ENCODE measurements at places on chromosomes 12 and 14. TPM values are rescaled to one million over a fixed set of nuclear protein-coding genes. Genes with fewer than 3 reads are reported as not detected.

DNA sequence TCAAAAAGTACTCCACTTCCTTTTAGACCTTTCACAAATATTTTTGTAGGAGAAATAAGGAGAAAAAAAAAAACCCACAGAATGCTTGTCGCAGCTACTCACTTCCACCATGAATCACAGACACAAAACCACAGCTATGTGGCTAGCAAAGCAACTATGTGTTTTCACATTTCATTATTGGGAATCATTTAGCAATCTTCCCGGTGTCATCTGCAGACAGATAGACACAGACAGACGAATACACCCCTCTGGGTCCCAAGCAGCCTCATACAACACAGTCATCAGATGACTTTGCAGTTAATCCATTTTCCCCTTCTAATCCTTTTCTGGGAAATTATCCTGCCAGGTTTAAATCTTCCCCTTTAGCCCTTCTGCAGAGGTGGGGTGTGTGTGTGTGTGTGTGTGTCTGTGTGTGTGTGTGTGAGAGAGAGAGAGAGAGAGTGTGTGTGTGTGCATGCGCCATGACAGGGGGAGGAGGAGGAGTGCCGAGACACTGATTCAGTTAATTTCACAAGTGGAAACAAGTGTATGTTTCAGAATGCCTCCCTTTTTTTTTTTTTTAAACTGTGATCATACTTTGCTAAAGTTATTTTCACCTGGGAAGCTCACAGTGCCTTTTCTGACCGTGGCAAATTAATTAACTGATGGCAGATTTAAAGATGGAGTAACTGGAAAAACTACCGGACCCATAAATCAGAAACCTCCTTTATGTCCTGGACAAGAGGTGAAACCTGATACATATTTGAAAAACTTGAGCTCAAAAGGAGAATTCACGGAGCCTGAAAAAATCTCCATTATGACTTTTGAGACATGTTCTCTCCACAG, 39.9 kb downstream of the LTBP2 start:
- no peak for DNase-seq

DNA sequence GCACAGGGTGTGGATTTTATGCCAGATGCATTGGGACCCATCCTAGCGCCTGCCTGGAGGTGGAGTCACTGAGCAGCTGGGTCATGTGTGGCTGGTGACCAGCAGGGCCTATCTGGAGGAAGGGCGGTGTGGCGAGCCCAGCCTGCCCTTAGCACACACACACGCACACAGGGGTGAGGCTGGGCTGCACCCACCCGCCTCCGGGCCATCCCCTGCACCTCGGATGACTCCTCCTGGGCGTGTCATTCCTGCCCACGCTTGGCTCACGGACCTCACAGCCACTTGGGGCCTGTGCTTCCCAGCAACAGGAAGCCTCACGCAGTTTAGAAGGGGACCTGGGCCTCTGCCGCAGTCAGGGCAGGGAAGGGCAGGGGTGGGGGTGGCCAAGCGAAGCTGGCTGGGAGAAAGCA, 36.2 kb upstream of the FZD10 start:
- no peak for DNase-seq

DNA sequence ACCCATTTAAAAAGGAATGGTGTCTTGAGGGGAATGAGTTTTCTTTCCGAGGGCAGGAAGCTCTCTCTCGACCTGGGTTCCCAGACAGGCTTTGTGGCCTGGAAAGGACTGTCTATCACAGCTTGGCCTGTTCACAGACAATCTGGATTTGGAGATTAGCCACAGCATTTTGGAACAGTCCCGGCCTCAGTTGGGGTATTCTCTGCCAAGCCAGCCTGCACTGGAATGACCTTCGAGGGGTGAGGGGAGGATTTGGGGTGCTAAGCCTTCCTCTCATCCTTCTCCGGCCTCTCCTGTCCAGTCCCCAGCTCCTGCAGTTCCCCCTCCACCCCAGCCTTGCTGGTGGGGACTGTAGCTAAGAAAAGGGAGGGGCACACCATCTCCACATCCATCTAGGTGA, 13.0 kb downstream of the TBX5 start:
- DNase-seq, result no peak

The LMO3 gene
- 7.1 TPM for total RNA-seq

The CCDC85C gene
- total RNA-seq, result 29.6 TPM

The KRT71 gene
- total RNA-seq, result not detected

DNA sequence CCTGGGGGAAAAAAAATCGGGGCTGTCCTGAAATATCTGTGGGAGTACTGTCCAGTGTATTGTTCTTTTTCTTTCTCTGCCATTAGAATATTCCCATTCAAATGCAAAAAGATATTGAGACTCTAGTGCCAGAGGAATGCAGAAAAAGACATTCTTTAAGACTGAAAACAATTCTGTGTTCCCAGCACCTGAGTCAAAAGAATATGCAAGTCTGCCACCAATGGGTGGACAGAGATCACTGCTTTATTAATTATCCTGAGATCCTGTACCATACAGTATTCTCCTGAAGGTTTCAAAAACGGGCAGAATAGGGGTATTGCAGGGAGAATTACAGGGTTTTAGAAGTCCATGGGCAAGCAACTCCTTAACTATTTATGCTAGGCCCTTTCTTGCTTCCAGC, 361.8 kb downstream of the C12orf50 start:
- DNase-seq, result no peak

DNA sequence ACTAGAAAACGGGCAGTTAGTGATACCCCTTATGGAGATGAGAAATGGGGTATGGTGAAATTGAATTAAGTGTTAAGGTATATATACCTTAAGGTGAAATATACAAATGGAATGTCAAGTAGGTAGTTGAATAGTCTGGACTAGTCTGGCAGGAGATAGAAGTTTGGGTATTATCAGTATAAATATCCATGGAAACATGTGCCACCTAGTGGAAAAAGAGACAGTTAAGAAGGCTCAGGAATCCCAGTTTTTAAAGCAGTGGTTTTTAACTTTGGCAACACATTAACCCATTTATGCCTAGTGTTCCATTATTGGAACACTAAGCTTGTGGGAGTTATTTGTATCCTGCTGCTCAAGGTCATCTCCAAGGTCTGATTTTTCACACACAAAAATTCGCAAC, 38.6 kb upstream of the TPH2 start:
- DNase-seq, result no peak

The PSMD9 gene
- total RNA-seq, result 104 TPM

The DCAF11 gene
- total RNA-seq, result 55.4 TPM

The DICER1 gene
- total RNA-seq, result 79.7 TPM

DNA sequence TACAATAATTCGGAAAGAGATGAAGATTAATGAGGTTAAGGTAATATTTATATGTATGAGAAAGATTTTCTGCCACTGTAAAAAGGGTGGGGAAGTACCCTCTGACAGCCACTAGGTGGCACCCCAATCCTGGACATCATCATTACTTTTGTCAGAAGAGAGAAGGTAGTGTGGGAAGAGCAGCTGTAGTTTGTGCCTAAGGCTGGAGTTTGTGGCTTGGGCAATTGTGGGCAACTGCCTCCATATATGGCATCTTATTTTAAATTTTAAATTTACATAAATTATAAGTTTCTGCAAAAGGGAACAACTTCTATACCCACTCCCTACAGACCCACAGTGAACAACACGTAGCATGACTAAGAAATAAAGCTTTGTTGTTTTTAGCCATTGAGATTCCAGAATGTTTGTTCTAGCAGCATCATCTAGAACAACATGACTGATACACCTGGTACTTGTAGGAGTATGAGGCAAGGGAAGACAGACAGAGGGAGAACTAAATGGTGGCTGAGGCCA, 34.4 kb upstream of the SYCP3 start:
- no peak for DNase-seq

The RNU4-1 gene
- total RNA-seq, result not detected

The SLC38A4 gene
- 2.3 TPM for total RNA-seq

The BEGAIN gene
- total RNA-seq, result 0.53 TPM

The HNF1A gene
- total RNA-seq, result not detected

Data from esophagus squamous epithelium (tissue), 5 donors.